HFFc6 (cell line): ENCODE measurements at places on chromosomes 7 and 10. TPM values are rescaled to one million over a fixed set of nuclear protein-coding genes. Genes with fewer than 3 reads are reported as not detected.
A peak's percentile ranks its signal among the peaks of the same experiment; 100 is the strongest.

The NKX1-2 gene
- not detected in 3 replicates for total RNA-seq

The GTF2IRD1 gene
- total RNA-seq: 19.7 to 22.8 TPM (median 20.3 TPM) in 3 replicates

The CYP2W1 gene
- not detected in 3 replicates for total RNA-seq

The WDFY4 gene
- total RNA-seq: not detected in 3 replicates

The FANK1 gene
- 1.0 to 1.4 TPM (median 1.1 TPM) in 3 replicates for total RNA-seq

The SPRN gene
- 0.40 to 2.7 TPM (median 2.4 TPM) in 3 replicates for total RNA-seq

The CPED1 gene
- total RNA-seq: 75.8 to 99.8 TPM (median 80.4 TPM) in 3 replicates

The DLX6 gene
- total RNA-seq: not detected in 2 replicates

DNA sequence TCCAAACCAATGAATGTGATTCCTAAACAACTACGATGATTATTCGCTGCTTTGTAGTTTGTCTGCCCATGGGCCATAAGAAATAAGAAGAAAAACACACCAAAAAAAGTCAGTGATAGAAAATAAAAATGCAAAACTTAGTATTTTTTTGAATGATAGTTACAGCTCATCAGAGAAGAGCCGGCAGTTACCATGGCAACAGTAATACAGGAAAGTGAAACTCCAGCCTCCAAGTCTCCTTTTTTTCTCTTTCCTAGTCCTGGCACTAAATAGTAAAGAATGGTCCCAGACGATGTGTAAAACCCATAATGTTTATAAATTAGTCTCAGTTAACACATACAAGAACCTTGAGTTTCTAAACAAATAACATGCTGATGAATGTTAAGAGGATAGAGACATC lies 21.6 kb upstream of the LHFPL3 start:
- no peak overlapping the region for H3K4me3 ChIP-seq
- no peaks in the 10 kb centered on the region for H3K27me3 ChIP-seq
- DNase-seq: no peak
- H3K36me3 ChIP-seq: no peaks in the 10 kb centered on the region

GRCh38 chr10:36221101-36221500 lies 579.0 kb upstream of the FZD8 start:
- H3K36me3 ChIP-seq: no peaks in the 10 kb centered on the region
- H3K4me3 ChIP-seq: no peak overlapping the region
- no peak for DNase-seq
- no peak overlapping the region for H3K27ac ChIP-seq
- H3K4me1 ChIP-seq: no peaks in the 10 kb centered on the region
- no peaks in the 10 kb centered on the region; the same call in 1 of the 2 replicates for H3K27me3 ChIP-seq

DNA sequence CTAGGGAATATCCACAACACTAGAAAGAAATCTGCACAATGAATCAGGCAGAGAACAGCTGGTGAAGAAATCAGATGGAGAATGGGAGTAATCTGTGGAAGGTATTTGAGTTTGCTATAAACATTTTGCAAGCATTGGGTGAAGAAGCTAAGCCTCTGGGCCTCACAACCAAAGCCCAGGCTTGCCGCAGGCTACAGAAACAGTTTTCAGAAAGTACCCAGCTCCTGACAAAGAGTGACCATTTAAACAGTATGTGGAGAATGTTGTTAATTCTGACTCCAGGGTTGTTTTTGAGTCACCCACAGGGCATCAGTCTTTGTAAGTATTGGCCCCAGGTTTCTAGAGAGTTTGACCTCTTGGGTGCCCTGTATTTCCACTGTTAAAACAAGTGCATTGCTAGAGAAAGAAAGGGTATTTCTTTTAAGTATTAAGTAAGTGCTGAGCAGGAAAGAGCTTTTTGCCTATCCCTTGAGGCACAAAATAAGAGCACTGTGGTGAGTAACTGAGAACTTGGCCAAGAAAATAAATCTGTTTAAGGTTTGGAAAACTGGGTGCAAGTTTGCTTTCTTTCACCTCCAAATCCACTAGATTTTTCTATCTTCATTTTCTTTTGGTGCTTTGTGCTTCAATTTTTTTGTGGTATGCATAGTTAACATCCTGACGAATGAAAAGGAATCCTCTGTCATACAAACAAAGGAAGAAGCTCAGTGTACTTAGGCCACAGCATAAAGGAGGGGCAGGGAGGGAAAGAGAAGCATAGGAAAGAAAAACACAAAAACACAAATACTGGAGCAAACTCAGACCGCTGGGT lies 691.8 kb downstream of the SUGCT start:
- DNase-seq: peak; percentile 84
- H3K4me3 ChIP-seq: peak overlapping the region; percentile 67
- peak overlapping the region; percentile 92 for H3K27ac ChIP-seq
- peaks cover 87% of the 10 kb centered on the region for H3K4me1 ChIP-seq
- no peaks in the 10 kb centered on the region; the same call in 1 of the 2 replicates for H3K27me3 ChIP-seq

DNA sequence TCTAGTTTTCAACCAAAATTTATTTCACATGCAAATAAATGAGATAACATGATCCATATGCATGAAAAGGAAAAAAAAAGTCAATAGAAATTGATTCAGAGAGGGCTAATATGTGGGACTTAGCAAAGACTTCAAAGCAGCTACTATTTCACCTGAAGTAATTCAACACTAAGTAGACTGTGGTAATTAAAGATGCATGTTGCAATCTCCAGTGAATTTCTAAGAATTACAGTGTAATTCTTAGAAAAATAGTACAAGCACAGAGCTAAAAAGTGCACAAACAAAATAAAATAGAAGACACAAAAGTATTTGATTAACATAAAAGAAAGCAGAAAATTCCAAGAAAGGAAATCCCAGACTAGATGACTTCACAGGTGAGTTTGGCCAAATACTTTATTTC lies 25.7 kb downstream of the GPR22 start:
- H3K36me3 ChIP-seq: 0 out of 2 replicates have a peak, but pooled peaks cover 5% of the 10 kb centered on the region
- H3K27ac ChIP-seq: no peak overlapping the region
- DNase-seq: no peak

DNA sequence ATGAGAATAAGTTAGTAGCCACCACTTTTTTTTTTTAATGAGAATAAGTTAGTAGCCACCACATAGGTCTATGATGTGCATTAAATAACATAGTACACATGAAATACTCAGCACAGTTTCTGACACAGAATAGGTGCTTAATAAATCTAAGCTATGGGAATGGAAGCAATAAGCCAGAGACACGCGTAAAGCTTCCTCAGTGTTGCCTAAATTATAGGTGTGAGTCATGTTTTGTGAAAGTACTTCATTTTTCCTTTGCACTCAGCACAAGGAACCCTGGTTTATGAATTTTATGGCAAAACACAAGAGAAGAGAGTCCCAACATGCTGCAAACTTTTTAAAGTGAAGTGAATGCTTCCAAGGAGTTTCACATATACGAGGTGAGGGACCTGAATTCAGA lies 267.4 kb downstream of the RNLS start:
- no peaks in the 10 kb centered on the region for H3K4me1 ChIP-seq
- H3K36me3 ChIP-seq: peaks cover 21% of the 10 kb centered on the region
- peaks cover 6% of the 10 kb centered on the region for H3K27me3 ChIP-seq
- no peak for DNase-seq

DNA sequence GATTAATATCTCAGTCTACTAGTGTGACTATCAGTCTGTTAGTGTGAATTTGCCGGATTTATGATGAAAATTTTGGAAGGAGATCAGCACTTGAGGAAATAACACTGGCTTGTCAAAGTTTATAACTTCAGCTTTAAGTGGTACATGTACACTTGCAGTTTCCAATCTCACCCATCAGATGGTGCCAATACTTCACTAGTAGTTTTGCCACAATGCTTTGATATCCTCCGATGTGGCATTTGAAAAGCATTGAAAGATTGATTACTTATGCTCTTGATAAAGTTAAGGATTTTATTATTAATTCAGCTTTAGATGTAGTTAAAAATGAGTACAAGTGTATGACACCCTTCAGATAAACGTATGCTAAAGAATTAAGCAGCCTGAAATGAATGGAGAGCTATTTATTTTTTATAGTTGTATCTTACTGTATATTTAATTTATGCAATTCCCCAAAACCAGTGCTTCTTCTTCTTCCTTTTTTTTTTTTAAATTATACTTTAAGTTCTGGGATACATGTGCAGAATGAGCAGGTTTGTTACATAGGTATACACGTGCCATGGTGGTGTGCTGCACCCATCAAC lies 98.2 kb downstream of the ANLN start:
- H3K36me3 ChIP-seq: no peaks in the 10 kb centered on the region
- H3K4me1 ChIP-seq: no peaks in the 10 kb centered on the region
- H3K27me3 ChIP-seq: peaks cover 21% of the 10 kb centered on the region
- no peak overlapping the region for H3K4me3 ChIP-seq

- peaks cover 2% of the 10 kb centered on the region; the same call in 1 of the 2 replicates for H3K27me3 ChIP-seq
- H3K4me3 ChIP-seq: no peak overlapping the region
- no peaks in the 10 kb centered on the region for H3K4me1 ChIP-seq
- no peak overlapping the region for H3K27ac ChIP-seq
- DNase-seq: no peak
Measured at GRCh38 chr7:4190010-4190981, 491.8 kb upstream of the FOXK1 start.

DNA sequence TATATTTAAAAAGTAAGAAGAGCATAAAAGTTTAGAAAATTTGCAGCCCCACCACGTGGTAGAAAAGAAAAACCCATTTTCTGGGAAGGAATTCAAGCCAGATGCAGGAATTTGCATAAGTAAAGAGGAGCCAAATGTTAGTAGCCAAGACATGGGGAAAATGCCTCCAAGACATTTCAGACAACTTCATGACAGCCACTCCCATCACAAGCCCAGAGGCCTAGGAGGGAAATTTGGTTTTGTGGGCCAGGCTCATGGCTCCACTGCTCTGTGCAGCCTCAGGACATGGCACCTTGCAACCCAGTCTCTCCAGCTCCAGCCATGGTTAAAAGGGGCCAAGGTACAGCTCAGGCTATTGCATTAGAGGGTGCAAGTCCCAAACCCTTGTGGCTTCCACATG lies 411.9 kb downstream of the THSD7A start:
- no peak overlapping the region for H3K27ac ChIP-seq
- no peaks in the 10 kb centered on the region for H3K36me3 ChIP-seq
- DNase-seq: no peak
- no peaks in the 10 kb centered on the region for H3K4me1 ChIP-seq

- H3K4me3 ChIP-seq: no peak overlapping the region
- no peaks in the 10 kb centered on the region for H3K4me1 ChIP-seq
- H3K27ac ChIP-seq: no peak overlapping the region
- H3K36me3 ChIP-seq: no peaks in the 10 kb centered on the region
- DNase-seq: no peak
Measured at GRCh38 chr10:105352281-105352680, 711.2 kb downstream of the SORCS3 start.

- H3K4me1 ChIP-seq: peaks cover 17% of the 10 kb centered on the region
- H3K36me3 ChIP-seq: no peaks in the 10 kb centered on the region
- H3K4me3 ChIP-seq: no peak overlapping the region
- peaks cover 31% of the 10 kb centered on the region for H3K27me3 ChIP-seq
- DNase-seq: peak; percentile 4
- H3K27ac ChIP-seq: no peak overlapping the region
Measured at GRCh38 chr7:47218378-47219176, 363.3 kb downstream of the TNS3 start.
